Central memory CD8-positive, alpha-beta T cell (primary cell): ENCODE measurements at places on chromosomes 1 and 21.

- DNase-seq, result no peak
Observed at GRCh38 chr1:4395158-4395557, 259.3 kb upstream of the AJAP1 start.

DNA sequence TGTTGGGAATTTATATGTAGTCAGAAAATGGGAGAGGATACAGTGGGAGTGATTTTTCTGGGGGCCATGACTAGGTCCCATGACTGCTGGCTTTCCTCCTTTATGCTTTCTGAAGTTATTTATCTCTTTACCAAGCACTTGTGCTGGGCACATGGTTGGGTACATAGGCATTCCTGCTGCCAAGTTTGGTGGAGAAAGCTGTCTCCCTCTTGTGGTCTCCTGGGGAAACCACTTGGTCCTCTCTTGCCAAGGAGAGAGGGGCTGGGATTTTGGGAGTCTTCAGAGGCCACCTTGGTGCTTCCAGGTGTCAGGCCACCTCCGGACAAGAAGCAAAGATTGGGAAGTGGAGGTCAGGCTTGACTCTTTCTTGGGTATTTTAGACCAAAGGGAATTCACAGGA is 120.2 kb upstream of the KCNE2 start:
- no peak for DNase-seq

DNA sequence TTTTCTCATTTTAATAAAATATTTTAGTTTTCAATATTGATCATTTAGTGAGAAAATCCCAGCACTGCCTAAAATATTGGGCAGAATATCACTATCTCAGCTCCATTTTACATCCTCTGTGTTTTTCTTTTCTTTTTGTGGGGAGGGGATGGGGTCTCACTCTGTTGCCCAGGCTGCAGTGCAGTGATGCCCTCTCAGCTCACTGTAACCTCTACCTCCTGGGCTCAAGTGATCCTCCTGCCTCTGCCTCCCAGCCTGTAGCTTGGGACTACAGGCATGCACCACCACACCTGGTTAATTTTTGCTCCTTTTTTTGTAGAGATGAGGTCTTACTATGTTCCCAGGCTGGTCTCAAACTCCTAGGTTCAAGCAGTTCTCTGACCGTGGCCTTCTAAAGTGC is 76.1 kb downstream of the SLC25A24 start:
- DNase-seq, result no peak

DNA sequence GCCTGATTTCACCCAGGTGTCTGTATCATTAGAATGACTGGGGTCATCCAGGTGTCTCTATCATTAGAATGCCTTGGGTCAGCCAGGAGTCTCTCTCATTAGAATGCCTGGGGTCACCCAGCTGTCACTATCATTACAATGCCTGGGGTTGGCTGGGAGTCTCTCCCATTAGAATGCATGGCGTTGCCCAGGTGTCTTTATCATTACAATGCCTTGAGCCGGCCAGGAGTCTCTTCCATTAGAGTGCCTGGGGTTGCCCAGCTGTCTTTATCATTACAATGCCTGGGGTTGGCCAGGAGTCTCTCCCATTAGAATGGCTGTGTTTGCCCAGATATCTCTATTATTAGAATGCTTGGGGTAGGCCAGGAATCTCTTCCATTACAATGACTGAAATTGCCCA is 61.6 kb downstream of the RNF187 start:
- DNase-seq, result no peak

DNA sequence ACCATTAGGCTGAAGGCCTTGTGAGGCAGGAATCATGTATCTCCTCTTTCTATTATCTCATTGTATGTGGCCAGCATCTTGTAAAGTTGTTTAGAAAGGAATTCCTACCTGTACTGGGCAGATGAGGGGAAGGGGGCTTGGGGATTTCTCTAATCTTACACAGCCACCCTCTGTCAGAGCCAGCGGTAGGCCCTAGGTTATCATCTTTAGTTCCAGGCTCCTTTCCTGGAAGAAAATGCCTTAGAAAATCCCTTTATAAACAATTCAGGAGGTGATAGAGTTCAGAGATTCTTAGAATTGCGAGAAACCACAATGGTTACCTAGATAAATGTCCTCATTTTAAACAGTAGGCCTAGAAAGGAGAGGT is 35.2 kb downstream of the DPT start:
- DNase-seq, result no peak

DNA sequence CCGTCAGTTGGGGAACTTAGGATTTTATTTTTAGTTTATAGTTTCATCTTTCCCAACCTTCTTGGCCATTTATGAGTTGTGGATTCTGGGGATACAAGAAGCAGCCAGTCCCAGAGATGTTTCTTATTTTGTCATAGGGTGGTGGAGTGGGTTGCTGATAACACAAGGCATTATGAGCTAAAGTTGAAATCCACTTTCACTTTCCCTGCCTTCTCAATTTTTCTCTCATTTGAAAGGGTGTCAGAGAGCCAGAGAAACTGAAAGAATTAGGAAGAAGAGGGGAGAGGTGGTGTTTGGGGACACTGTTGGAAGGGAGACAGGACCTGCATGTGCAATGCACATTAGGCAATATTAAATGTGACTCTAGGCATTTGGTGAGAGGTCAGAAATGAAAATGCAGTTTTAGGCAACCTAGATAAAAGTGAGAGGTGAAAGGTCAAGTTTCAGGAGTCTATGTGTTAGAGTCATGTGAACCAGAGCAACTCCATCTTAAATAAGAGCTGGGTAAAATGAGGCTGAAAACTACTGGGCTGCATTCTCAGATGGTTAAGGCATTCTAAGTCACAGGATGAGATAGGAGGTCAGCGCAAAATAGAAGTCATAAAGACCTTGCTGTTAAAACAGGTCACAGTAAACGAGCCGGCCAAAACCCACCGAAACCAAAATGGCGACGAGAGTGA is 71.1 kb upstream of the F3 start:
- no peak for DNase-seq

- DNase-seq, result no peak
Observed at GRCh38 chr1:228079013-228079412, 3.5 kb upstream of the ARF1 start.

- DNase-seq, result no peak
Observed at GRCh38 chr21:16891821-16892220, 621.0 kb upstream of the CXADR start.

- DNase-seq, result no peak
Observed at GRCh38 chr1:24893431-24893830, 36.6 kb downstream of the RUNX3 start.

GRCh38 chr1:2290595-2291510 is 62.7 kb downstream of the SKI start:
- DNase-seq, result peak; percentile 55

- no peak for DNase-seq
Observed at GRCh38 chr1:178345238-178345637, 151.5 kb downstream of the CLEC20A start.

- DNase-seq, result no peak
Observed at GRCh38 chr1:11600836-11601235, 53.4 kb downstream of the FBXO2 start.

- no peak for DNase-seq
Observed at GRCh38 chr1:175877939-175878737, 134.7 kb upstream of the TNR start.

DNA sequence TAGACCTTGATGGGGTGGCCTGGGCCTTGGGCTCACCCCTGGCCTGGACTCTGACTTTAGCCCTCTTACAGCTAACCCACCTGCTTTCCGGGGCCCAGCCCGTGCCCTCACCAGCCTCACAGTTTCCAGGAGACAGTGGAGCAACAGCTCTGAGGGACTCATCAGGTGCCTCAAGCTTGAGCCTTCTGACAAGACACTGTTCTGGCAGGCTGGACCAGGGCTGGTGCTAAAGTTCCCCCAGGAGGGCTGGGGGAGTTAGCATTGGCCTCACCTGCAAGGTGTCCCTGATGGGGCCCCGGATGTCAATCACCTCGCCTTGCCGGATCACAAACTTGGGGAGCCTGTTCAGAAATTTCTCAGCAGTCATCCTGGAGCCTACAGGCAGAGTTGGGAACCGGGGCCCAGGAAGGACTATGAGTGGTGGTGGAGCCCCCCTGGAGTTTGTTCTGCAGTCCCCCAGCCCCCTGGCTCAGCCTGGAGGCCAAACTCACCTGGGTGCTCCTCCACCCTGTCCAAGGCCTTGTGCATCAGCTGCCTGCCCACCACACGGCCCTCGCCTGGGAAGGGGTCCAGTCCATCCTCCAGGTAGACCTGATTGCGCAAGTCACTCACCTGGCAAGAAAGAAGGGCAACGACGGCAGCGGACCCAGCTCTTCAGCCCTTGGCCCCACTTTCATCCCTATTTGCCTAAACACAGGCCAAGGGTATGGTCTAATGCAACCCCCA is 4.1 kb downstream of the SH3BGRL3 start:
- DNase-seq, result no peak

GRCh38 chr1:30512914-30513265 is 210.5 kb downstream of the MATN1 start:
- DNase-seq, result no peak
